ENCODE measurements at places on chromosomes 3 and 15.

GRCh38 chr15:55372701-55373440 lies 35.3 kb downstream of the CCPG1 start:
- DNase-seq = no peak
- peaks cover 14% of the 10 kb centered on the region for H3K4me1 ChIP-seq
- H3K4me3 ChIP-seq = no peak overlapping the region
- H3K27ac ChIP-seq = peak overlapping the region; percentile 13

DNA sequence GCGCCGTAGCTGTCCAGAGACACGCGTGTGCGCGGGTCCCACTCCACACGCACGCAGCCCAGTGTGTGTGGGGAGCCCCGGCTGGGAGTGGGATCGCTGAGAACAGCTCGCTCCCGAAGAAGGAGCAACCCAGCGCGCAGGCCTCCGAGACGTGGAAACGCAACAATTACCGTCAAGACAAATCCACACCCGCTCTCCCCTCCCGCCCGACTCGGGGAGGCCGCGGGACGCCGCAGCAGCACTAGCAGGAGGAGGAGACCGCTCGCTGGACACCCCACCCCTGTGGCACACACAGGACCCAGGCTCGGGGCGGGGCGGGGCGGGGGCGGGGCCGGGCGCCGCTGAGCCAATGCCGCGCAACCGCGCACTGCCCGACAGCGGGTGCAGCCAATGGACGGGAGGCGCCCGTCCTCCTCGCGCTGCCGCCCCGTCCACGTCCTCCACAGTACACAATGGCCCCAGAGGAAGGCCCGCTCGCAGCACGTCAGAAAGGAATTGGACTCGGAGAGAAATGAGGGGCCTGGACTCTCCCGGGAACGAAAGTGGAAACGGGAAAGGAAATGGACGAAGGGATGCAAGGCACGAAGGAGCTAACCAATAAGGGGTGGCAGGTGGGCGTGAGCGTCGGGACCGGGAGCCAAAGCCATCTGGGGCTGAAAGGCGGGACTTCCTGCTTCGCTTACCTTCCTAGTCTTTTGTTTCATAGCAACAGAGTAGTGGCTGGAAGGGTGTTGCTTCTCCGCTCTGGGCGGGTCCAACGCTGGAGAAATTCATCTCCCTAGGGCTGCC lies at the start of gene CBLB:
Gene CBLB (minus strand): TSS at position 271 of the 789 bp plus-strand sequence. CDS start 1,435 bp downstream, outside the sequence.
- H3K4me3 ChIP-seq = peak within 1 kb of the TSS; percentile 98
- H3K27me3 ChIP-seq = peaks cover 3% of the 10 kb centered on the region
- H3K36me3 ChIP-seq = peaks cover 13% of the 10 kb centered on the region

GRCh38 chr15:72117486-72118016 lies 399 bp downstream of the MYO9A start:
- H3K4me1 ChIP-seq = peaks cover 24% of the 10 kb centered on the region
- peak overlapping the region; percentile 99 for H3K4me3 ChIP-seq
- H3K27ac ChIP-seq = peak overlapping the region; percentile 84

DNA sequence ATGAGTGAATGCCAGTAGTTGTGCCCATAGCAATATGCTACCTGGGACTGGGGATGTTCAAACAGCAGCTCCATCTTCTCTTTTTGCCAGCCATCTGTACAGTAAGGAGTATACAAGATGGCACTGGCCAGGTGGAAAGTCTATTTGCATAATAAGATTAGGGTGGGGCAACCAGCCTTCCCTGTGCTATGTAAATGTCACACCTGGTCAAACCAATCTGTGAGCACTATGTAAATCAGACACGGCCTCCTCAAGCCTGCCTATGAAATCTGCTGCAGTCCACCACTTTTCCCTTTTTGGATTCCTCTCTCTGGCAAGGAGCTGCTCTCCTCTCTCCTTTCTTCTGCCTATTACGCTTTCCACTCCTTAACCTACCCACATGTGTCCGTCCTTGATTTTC lies 53.0 kb downstream of the C3orf80 start:
- no peaks in the 10 kb centered on the region for H3K4me1 ChIP-seq
- peaks cover 2% of the 10 kb centered on the region for H3K27me3 ChIP-seq
- H3K4me3 ChIP-seq = no peak overlapping the region
- DNase-seq = no peak

DNA sequence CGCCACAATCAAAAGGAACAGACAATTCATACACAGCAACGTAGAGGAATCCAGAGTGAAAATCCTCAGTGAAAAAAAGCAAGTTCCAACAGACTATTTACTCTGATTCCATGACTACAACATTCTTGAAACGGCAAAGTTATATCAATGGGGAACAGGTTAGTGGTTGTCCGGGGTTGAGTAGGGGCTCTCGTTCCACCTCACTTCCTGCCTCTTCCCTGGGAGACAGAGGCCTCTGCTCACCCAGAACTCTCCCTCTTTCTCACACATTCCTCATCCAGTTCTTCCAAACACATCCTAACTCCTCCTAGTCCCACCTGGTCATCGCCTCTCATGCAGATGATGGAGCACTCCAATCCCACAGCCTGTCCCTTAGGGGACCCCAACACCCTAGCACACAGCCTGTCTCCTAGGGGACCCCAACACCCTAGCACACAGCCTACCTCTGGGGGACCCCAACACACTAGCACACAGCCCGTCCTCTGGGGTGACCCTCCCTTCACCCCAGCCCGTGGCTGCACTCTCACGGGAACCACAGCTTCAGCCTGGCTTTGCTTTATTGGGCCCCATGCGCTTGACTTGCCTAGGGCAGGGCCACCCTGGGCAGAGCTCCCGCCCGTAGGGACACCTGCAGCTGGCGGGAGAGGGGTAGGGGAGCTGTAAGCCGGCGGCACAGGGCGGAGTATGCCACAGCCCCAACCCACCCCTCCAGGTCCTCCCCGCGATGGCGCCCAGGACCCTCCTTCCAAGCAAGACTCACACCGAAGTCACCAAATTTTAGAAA lies 5.2 kb downstream of the OCA2 start:
- peaks cover 30% of the 10 kb centered on the region for H3K27me3 ChIP-seq
- no peak for DNase-seq
- H3K4me3 ChIP-seq = no peak overlapping the region
- H3K27ac ChIP-seq = no peak overlapping the region
- peaks cover 9% of the 10 kb centered on the region for H3K4me1 ChIP-seq

DNA sequence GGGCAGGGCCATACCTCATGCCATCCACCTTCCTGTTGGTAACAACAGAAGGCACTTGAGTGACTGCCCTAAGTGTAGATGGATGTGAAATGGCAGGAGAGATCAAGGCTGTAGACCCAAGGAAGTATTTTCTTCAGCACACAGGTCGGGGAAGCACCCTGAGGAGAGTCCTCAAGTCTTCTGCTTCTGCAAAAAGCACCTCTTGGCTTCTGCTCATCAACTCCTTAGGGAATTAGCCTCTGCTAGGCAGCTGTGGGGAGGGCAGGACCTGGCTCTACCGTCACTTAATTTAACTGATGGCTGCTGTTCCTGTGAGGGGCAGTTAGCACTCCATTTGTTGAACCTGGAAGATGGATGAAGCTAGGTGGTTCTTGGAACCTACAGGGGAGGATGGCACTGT lies 6.9 kb upstream of the CACNA2D2 start:
- H3K36me3 ChIP-seq = no peaks in the 10 kb centered on the region

GRCh38 chr3:28994161-28994905 lies 286.5 kb upstream of the RBMS3 start:
- no peak for DNase-seq
- H3K4me3 ChIP-seq = no peak overlapping the region
- peaks cover 4% of the 10 kb centered on the region for H3K4me1 ChIP-seq
- no peak overlapping the region for H3K27ac ChIP-seq
- H3K36me3 ChIP-seq = no peaks in the 10 kb centered on the region

DNA sequence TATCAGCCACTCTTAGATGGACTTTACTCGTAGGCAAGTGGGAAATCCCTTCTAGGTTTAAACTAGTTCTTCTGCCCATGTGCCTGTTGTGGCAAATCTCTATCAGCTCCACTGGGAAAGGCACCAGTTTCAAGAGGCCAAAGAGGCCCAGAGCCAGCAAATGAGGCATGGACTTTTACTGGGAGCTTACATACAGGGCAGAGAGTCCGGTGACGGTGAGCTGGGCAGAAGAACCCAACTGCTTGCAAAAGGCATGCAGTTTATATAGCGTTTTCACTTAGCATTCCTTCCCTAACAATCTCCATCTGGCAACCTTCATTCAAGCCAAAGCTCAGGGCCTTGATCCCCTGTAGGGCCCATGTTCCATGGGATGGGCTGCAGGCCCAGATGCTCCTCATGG lies 93.0 kb upstream of the C3orf80 start:
- no peak overlapping the region for H3K4me3 ChIP-seq
- H3K27me3 ChIP-seq = peaks cover 2% of the 10 kb centered on the region
- no peak for DNase-seq
- peaks cover 2% of the 10 kb centered on the region for H3K4me1 ChIP-seq
- H3K27ac ChIP-seq = no peak overlapping the region
- H3K36me3 ChIP-seq = no peaks in the 10 kb centered on the region

- H3K27me3 ChIP-seq = peaks cover 2% of the 10 kb centered on the region
- H3K4me3 ChIP-seq = no peak overlapping the region
- H3K36me3 ChIP-seq = no peaks in the 10 kb centered on the region
- no peak overlapping the region for H3K27ac ChIP-seq
- peaks cover 5% of the 10 kb centered on the region for H3K4me1 ChIP-seq
- DNase-seq = no peak
Measured at GRCh38 chr3:191300422-191300821, 28.8 kb upstream of the CCDC50 start.

DNA sequence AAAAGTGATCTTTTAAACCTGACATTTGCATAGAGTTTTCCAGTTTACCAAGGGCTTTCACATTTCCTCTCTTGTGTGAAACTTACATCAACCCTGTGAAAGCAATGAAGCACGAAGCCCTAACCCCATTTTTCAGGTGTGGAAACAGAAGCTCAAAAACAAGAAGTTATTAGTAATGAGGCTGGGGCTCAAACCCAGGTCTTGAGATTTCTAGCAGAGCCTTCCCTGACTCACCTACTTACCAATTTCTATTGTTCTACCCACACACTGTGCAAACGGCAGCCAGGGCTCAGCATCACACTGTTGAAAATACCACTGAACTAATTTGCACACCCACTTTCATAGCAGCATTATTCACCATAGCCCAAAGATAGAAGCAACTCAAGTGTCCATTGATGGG lies 117.8 kb upstream of the IGF1R start:
- H3K4me1 ChIP-seq = peaks cover 12% of the 10 kb centered on the region
- H3K27ac ChIP-seq = no peak overlapping the region
- peaks cover 5% of the 10 kb centered on the region for H3K27me3 ChIP-seq
- DNase-seq = no peak
- no peak overlapping the region for H3K4me3 ChIP-seq

- peaks cover 3% of the 10 kb centered on the region for H3K36me3 ChIP-seq
- H3K27ac ChIP-seq = no peak overlapping the region
- peaks cover 25% of the 10 kb centered on the region for H3K4me1 ChIP-seq
- no peak overlapping the region for H3K4me3 ChIP-seq
- no peak for DNase-seq
- peaks cover 7% of the 10 kb centered on the region for H3K27me3 ChIP-seq
Measured at GRCh38 chr15:35548435-35548834, 2.5 kb upstream of the DPH6 start.

DNA sequence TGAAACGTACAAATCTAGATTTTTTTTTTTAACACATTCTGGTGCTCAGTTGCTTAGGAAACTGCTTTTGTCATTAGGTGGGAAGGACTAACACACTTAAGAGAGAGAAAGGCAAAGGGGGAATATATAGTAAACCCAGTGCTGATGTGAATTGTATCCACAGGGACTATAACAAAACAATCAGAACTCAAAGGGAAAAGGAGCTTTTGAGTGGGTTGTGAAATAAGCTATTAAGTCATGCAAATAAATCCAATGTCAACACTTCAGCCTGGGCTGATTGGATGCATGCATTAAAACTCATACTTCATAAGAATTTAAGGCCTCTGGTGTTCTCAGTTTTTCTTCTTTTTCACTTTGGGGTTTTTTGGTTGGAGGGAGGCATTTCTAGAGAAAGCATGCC lies 628.9 kb downstream of the FHIT start:
- H3K27me3 ChIP-seq = no peaks in the 10 kb centered on the region
- H3K4me1 ChIP-seq = peaks cover 9% of the 10 kb centered on the region
- H3K4me3 ChIP-seq = no peak overlapping the region
- H3K27ac ChIP-seq = no peak overlapping the region
- DNase-seq = no peak

DNA sequence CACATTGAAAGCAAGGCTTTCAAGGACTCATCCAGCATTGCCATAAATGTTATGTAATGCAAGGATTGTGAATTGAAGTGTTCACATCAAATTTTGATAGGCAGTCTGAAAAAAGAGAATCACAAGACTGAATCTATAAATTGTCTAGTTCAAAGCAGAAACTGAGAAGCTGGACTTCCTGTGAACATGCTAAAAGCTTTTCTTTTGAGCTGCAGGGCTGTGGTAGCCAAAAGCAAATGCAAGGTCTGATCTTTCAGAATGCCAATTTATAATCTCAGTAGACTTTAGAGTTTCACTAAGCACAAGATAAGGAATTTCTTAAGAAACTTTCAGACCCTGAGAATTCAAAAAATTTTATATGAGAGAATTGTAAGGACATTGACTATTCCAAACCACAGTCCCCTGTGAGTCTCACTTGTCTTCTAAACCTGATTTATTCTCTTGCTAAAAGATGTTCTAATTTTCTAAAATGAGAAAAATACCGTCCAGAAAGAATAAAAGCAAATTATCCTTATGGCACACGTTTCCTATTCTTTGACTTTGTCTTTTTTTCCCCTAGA lies 1700.3 kb downstream of the OTOL1 start:
- H3K4me3 ChIP-seq = no peak overlapping the region
- DNase-seq = no peak
- H3K27me3 ChIP-seq = no peaks in the 10 kb centered on the region
- no peaks in the 10 kb centered on the region for H3K36me3 ChIP-seq
- H3K4me1 ChIP-seq = no peaks in the 10 kb centered on the region

GRCh38 chr3:157073810-157074209 lies 86.1 kb downstream of the CCNL1 start:
- H3K4me3 ChIP-seq = no peak overlapping the region
- DNase-seq = no peak
- H3K36me3 ChIP-seq = no peaks in the 10 kb centered on the region
- peaks cover 5% of the 10 kb centered on the region for H3K4me1 ChIP-seq
- no peaks in the 10 kb centered on the region for H3K27me3 ChIP-seq
- no peak overlapping the region for H3K27ac ChIP-seq

DNA sequence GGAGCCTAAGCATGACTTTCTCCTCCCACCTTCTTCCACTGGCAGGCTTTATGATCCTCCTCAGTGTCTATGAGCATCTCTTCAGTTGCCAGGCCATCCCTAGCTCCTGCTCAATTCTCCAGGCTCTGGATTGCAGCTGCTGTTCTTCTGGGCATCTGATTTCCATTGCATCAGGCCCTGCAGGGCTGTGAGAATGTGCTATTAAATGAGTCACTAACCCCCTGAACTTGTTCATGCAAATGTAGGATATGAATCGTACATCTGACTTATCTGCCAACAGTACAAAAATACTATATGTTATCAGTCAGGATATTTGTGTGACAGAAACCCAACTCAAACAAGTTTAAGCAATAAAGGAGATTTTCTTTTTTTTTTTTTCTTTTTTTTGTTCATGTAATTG lies 11.9 kb downstream of the GPR176 start:
- H3K36me3 ChIP-seq = no peaks in the 10 kb centered on the region
- no peak overlapping the region for H3K4me3 ChIP-seq
- no peaks in the 10 kb centered on the region for H3K27me3 ChIP-seq
- H3K4me1 ChIP-seq = peaks cover 5% of the 10 kb centered on the region

Data from endothelial cell (in vitro differentiated cells).